Lung microvascular endothelial cell (primary cell): ENCODE measurements at places on chromosomes 2 and 18. TPM values are rescaled to one million over a fixed set of nuclear protein-coding genes. Genes with fewer than 3 reads are reported as not detected.

RNASEH1 gene
- total RNA-seq, result 21.8 and 23.4 TPM in 2 replicates

ANKRD12 gene
- 11.1 and 35.5 TPM in 2 replicates for total RNA-seq

UGT1A1 gene
- total RNA-seq, result not detected in 2 replicates

VWA3B gene
- total RNA-seq, result not detected in 2 replicates

PTPRM gene
- 29.6 and 40.1 TPM in 2 replicates for total RNA-seq

SCTR gene
- total RNA-seq, result not detected in 2 replicates

TANC1 gene
- total RNA-seq, result 46.6 and 64.7 TPM in 2 replicates

IL18R1 gene
- total RNA-seq, result 0.20 and 0.22 TPM in 2 replicates

NEU4 gene
- under 0.01 and 0.22 TPM in 2 replicates for total RNA-seq

PRSS56 gene
- total RNA-seq, result not detected in 2 replicates
